T follicular helper cell (primary cell): ENCODE measurements at places on chromosomes 4 and X.

GRCh38 chrX:153102418-153102817, 30.2 kb downstream of the PNMA6A start:
- DNase-seq, result no peak

DNA sequence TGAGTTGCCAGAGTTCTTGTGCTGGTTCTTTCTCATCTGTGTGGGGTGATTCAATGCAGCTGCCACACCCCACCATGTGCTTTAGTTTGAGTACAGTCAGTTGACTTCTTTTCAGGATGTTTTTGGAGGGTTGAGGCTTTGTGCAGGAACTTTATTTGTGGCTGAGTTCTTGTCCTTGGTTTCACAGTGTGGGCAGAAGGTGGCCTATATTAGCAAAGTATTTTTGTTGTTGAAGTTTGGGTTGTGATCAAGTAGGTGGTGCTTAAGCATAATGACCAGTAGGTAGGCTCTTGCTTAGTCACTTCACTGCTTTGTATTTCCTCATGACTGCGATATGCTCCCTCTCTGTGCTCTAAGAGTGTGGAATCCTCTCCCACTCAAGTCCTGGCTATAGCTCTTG, 80.3 kb downstream of the ARHGAP24 start:
- DNase-seq, result no peak

DNA sequence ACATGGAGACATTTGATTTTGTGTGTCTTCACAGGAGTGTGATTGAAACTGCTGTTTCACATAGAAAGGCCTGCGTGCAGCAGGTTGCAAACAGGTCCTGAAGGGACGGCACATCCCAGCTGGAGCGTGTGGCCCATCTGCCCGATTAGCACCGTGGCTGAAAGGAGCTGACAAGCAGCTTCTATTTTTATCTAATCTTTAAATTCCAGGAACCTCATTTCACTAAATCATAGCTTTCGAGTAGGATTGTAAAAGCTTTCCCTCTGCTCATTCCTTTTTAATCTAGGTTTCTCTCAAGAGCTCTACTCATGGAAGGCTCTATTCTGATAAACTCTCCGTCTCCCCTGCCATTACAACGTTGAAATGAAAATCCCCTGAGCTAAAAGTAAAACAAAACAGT, 106.8 kb downstream of the FSTL5 start:
- DNase-seq, result no peak

GRCh38 chr4:2848449-2848848, 4.8 kb downstream of the ADD1 start:
- DNase-seq, result no peak

DNA sequence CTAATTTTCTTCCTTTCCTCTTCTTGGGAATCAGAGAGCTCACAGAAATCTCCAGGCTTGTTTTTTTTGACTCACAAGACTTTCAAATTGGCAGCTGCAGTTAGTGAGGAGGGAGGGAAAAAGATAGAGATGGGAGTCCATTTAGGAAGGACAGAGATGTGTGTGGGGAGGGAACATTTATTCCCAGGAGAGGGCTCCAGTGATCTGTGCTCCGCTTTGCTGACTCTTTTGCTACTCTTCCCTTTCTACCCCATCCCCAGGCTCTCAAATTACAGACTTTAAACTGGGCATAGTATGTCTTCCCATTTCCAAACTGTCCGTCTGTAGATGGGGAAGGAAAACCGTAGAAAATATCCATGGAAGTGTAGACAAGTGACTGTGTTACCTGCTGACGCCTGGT, 39.1 kb upstream of the UCP1 start:
- DNase-seq, result no peak

DNA sequence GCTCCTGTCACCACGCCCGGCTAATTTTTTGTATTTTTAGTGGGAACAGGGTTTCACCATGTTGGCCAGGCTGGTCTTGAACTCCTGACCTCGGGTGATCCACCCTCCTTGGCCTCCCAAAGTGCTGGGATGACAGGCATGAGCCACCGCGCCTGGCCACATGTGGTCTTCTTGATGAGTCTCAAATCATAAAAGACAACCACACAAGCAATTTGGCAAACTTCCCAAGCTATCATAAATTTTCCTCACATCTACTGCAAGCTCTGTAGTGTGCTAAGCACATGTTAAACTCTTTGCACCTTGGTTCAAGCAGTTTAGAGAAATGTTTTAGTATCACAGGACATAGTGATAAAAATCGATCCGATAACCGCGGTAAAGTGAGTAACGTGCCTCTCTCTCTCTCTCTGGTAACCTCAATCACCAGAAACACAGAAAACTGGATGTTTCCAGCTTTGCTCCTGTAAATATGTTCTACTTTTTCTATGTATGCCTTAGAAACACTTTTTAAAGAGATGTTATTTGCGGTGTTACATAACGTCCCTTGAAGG, 256.8 kb downstream of the DHRSX start:
- no peak for DNase-seq

DNA sequence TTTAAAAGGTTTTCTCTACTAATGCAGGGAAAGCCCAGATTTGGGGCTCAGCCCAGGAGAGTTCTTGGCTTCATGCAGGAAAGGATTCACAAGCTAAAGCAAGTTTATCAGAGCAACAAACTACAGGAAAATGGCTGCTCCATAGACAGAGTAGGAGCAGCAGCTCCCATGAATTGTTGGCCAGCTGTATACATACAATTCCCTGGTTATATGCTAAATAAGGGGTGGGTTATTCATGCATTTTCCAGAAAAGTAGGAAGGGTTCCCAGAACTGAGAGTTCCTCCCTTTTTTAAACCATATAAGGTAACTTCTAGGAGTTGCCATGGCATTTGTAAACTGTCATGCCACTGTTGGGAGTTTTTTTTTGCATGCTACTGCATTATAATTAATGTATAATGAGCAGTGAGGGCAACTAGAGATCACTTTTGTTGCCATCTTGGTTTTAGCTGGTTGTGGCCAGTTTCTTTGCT, 2.6 kb downstream of the C4orf33 start:
- DNase-seq, result no peak

- DNase-seq, result no peak
Measured at GRCh38 chrX:5650904-5651303, 577.8 kb downstream of the NLGN4X start.
